ENCODE measurements at places on chromosomes 13 and 19.
A peak's percentile ranks its signal among the peaks of the same experiment; 100 is the strongest.

DNA sequence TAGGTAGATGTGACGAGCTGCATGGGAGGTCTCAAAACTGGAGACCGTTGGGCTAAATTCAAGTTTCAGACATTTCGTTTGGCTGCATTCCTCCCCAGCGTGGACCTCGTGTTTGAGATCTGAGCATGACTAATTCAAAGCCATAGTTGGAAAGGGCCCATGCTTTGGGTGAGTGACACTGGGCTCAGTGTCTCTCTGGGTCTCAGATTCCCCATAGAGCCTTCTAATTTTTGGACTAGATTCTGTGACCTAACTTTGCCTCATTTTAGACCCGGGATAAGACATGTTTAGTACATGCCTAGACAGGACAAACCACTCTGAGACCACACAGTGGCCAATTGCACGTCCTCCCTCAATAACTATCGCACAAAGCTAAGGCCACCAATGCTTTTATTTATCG is 16.6 kb downstream of the CKM start:
- peak; percentile 14 for DNase-seq

GRCh38 chr13:67283637-67284036 is 53.5 kb upstream of the PCDH9 start:
- DNase-seq, result no peak

GRCh38 chr19:46878613-46879375 is 18.0 kb downstream of the ARHGAP35 start:
- peak; percentile 95 for DNase-seq

DNA sequence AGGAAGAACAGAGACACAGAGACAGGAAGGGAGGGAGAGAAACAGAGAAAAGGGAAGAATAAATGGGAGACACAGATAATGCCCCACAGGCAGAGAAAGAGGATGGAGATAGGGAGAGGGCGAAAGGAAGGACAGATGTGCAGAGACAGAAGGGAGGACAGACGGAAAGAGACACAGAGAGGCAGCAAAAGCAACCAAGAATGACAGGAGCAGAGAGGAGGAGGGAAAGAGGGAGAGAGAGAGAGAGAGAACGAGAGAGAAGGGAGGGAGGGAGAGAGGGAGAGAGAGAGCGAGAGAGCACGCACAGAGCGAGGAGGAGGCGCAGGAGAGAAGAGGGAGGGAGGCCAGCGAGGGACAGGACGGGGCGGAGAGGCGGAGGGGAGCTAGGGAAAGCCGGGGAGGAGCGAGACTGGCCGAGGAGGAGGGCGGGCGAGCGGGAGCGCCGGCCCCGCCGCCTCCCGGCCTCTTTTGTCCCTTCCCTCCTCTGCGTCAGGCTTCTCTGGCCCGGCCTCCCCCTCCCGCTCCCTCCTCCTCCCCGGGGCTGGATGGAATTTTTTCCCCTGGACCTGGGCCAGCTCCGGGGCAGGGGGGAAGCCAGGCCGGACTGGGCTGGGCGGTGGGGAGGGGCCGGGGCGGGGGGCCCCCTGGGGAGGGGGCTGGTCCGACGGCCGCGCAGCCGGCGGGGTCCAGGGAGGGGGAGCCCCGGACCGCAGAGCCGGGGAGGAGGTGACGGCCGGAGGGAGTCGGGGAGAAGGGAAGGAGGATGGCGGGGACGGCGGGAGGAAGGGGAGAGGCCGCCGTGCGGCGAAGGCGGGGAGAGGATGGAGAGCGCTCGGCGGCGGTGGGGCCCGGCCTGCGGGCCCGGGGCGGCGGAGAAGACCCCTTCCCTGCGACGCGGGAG is 4.2 kb upstream of the SPACA6 start:
- DNase-seq, result peak; percentile 98

DNA sequence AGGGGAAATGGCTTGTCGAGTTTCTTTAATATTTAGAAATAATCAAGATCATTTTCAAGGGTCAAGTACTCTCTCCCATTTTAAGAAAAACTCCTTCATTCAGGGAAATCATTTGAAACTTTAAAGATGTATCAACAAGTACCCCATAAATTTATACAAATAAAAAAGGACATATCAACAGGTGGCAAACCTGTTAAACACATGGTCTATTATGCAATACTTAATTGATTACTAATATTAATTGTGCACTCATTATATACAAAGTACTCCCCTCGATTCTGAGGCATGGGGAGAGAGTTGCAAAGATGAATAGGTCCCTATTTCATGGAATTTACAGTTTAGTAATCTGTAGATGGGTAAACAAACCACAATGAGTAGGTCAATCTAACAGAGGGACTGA is 2.1 kb upstream of the LRCH1 start:
- no peak for DNase-seq

All from fibroblast of lung (primary cell).